MCF 10A (cell line): ENCODE measurements at places on chromosomes 3 and 15. TPM values are rescaled to one million over a fixed set of nuclear protein-coding genes. Genes with fewer than 3 reads are reported as not detected.

Gene RASL12
- not detected in 2 replicates for total RNA-seq

Gene CISH
- total RNA-seq: 0.26 and 0.59 TPM in 2 replicates

Gene GP5
- total RNA-seq: 0.15 TPM in 1 of 2 replicates, not detected in the other

- no peak for DNase-seq
Observed at GRCh38 chr15:55695432-55695831, 47.5 kb downstream of the PRTG start.

- peak; percentile 56 for DNase-seq
Observed at GRCh38 chr15:38252481-38253350, at the start of gene SPRED1. SPRED1 (plus strand) TSS chr15:38252836; CDS start chr15:38253186, 350 bp downstream.

- DNase-seq: peak; percentile 97
Observed at GRCh38 chr3:149473357-149474249, 894 bp upstream of the TM4SF4 start.

DNA sequence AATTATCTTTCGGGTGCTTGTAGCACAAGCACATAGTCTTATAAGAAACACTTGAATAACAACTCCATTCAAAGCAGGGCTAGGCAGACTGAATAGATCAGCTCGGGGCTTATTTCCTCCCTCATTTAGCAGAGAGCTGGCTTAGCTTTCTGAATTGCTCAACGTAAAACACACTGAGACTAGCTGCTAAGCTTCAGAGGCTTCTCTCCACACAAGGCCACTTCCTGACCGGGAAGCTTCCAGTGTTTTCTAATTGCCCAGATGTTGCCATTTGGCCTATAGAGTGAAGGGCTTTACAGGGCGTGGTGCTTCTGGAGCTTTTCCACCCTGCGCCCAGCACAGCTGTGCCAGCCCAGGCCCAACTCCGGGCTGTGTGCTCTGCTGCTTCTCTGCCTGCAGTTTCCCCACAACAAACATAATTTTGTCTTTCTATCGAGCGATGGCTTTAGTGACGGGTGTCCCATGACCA is 16.6 kb downstream of the FAM240A start:
- DNase-seq: no peak

Gene ITIH3
- not detected in 2 replicates for total RNA-seq

DNA sequence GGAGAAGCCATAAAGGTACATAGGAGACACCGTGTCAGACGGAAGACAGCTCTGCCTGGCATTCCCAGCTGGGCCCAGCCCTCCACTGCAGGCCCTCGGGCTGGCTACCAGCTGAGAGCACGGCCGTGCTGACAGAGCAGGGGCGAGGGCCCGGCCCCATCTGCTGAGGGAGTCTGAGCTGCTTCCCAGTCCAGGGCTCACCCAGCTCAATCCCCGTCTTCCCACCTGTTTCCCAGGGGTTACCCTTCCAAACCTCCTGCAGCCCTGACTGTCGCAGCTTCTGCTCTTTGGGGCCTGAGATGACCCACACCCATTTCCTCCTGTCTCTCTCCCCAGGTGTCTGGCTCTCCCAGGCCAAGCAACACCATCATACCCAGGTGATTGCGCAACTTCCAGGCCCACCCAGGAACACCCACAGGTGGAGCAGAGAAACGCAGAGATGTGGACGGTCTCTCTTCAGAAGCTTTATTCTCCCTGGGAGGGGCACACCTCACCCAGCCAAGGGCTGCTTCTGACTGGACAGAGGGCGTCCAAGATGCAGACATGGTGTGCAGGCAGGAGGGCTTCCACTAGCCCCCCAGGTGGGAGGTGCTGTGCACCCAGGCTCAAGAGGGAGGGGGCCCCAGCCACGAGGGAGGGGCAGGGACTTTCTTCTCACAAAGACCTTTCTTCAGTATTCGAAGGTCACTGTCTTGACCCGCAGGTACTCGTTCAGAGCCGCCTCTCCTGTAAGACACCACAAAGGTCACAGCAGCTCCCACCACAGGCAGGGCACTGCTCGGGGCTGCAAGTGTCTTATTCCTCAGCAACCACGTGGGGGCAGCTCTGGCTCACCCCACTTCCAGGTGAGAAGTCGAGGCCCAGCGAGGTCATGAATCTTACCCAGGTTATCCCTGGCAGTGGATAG is 19.4 kb upstream of the SLC41A3 start:
- DNase-seq: no peak

DNA sequence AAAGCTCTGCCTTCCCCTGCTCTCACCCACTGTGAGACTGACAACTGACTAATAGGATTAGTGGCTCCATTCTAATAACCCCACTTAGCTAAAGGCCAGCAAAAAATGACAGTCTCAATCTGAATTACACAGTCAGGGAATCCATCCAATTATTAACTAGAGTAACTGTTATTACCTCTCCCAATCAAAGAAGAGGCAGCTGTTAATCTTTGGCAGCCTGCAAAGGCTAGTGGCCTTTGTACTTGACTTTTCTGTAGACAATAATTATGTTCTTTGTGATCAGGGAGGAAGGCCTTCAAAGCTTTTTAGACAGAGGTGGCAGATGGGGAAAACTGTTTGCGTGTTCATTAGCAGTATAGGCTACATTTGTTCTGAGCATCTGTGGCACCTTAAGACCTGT is 177.7 kb downstream of the ISL2 start:
- no peak for DNase-seq

- DNase-seq: no peak
Observed at GRCh38 chr3:123953735-123954134, 7.3 kb downstream of the CCDC14 start.

DNA sequence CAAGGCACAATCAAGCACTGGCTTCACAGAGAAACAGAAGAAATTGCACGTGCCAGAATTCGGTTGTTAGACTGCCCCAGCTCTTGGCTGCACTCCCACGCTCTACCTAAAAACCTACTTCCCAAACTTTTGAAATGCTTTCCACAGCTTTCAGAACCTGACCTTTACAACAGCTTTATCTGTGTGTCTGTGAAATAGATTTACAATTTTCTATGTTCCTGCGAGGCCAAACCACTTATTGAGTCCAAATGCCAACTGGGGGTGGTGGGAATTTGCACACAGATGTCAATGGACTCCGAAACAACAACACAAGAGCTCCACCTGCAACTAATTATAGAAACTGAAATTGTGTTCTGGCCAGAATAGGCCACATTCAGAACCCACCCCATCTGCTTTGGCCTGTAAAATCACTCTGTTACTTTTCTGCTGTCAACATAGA is 44.6 kb downstream of the ERC2 start:
- no peak for DNase-seq

Gene CLRN1
- not detected in 2 replicates for total RNA-seq

- no peak for DNase-seq
Observed at GRCh38 chr3:152656972-152657355, 178.0 kb upstream of the P2RY1 start.

GRCh38 chr3:67437789-67438188 is 216.6 kb downstream of the SUCLG2 start:
- DNase-seq: no peak

Gene C3orf18
- 1.3 and 1.9 TPM in 2 replicates for total RNA-seq

- DNase-seq: no peak
Observed at GRCh38 chr15:23570486-23570885, 5.0 kb downstream of the MKRN3 start.

- no peak for DNase-seq
Observed at GRCh38 chr15:66819084-66819483, 117.0 kb downstream of the SMAD6 start.

Gene FGF12
- total RNA-seq: 0.09 TPM in 1 of 2 replicates, not detected in the other

- DNase-seq: no peak
Observed at GRCh38 chr3:170651260-170651845, 65.5 kb upstream of the SLC7A14 start.

Gene TAGLN3
- total RNA-seq: not detected in 2 replicates

- peak; percentile 66 for DNase-seq
Observed at GRCh38 chr15:52677593-52678467, 1.4 kb downstream of the ATOSA start.

GRCh38 chr3:196609805-196610515 is 29.5 kb upstream of the NRROS start:
- no peak for DNase-seq

Gene CCDC54
- total RNA-seq: not detected in 2 replicates

- DNase-seq: peak; percentile 14
Observed at GRCh38 chr3:173214576-173214975, 73.5 kb upstream of the SPATA16 start.

DNA sequence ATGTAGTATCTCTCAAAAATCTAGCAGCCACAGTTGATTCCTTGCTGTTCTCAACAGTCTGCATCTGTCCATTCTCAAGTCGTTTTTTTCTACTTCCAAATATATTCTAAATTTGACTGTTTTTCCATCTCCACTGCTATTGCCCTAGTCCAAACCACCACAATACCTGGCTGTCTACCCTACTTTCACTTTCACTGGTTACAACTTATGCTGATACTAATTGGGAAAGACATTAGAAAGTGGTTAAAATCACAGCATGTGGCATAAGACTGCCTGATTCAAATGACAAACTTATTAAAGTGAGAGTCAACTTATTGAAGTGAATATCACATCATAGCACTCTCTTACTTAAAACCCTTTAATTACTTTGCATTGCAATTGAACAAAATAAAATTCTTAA is 72.6 kb downstream of the CHST2 start:
- DNase-seq: no peak

GRCh38 chr3:52240059-52240885 is 1.3 kb upstream of the TWF2 start:
- peak; percentile 98 for DNase-seq

Gene ZNF502
- total RNA-seq: 2.4 and 2.8 TPM in 2 replicates
